Dermis lymphatic vessel endothelial cell (primary cell): ENCODE measurements at places on chromosomes 13 and 19. TPM values are rescaled to one million over a fixed set of nuclear protein-coding genes. Genes with fewer than 3 reads are reported as not detected.

OR10H1 gene
- total RNA-seq = not detected in 2 replicates

ZNF93 gene
- total RNA-seq = 3.0 and 3.4 TPM in 2 replicates

ZSCAN5B gene
- total RNA-seq = 0.11 TPM in 1 of 2 replicates, not detected in the other

C3 gene
- total RNA-seq = 0.33 TPM in 1 of 2 replicates, not detected in the other

CCL25 gene
- not detected in 2 replicates for total RNA-seq

VAV1 gene
- under 0.01 TPM in 1 of 2 replicates, not detected in the other for total RNA-seq

CDX2 gene
- not detected in 2 replicates for total RNA-seq

LGALS14 gene
- total RNA-seq = not detected in 2 replicates

C1QTNF9 gene
- not detected in 2 replicates for total RNA-seq

TLE2 gene
- 4.8 and 6.0 TPM in 2 replicates for total RNA-seq

CPB2 gene
- total RNA-seq = not detected in 2 replicates

KPNA3 gene
- total RNA-seq = 31.2 and 37.7 TPM in 2 replicates

KLC3 gene
- total RNA-seq = 0.43 TPM in 2 replicates

ZNF587B gene
- total RNA-seq = 11.9 and 13.8 TPM in 2 replicates

IZUMO2 gene
- not detected in 2 replicates for total RNA-seq

NLRP11 gene
- under 0.01 and 0.11 TPM in 2 replicates for total RNA-seq

CAPNS1 gene
- 419 and 451 TPM in 2 replicates for total RNA-seq

ZNF296 gene
- under 0.01 TPM in 1 of 2 replicates, not detected in the other for total RNA-seq
